Stimulated activated CD8-positive, alpha-beta memory T cell treated with anti-CD3 and anti-CD28 coated beads, Interleukin-15, amount 100 ng/mL, for 4 hours (primary cell): ENCODE measurements at places on chromosomes 7 and 10.

- no peak for DNase-seq
Measured at GRCh38 chr10:32377458-32378259, 30.7 kb upstream of the EPC1 start.

DNA sequence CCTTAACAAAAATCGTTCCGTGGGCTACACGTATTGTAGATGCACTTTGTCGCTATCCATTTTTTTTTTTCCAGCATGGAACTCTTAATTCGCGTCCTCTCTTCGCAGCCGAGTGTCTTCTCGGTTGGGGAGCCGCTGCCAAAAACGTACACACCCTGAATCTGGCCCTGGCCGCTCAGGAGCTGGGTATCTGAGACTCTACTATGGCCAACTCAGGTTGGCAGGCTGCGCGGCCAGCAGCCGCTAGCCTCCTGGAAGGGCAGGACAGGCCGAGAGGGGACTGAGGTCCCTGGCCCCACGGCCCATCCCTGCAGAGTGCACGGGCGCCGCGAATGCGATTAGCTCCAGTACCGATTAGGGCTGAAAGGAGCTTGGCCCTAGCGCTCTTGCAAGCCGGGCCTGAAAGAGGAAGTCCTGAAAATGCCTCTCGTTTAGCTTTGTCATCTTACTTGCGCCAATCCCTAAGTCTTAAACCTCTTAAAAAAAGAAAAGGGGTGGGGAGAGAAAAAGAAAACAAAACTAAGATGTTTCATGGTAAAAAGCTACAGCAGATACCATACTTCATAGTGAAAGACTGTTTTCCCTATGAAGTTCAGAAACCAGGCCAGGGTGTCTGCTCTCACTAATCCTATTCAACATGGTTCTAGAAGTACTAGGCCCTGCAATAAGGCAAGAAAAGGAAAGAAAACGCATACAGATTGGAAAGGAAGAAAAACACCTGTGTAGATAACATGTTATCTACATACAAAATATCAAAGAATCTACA, 113.2 kb upstream of the RHEB start:
- peak; percentile 24 for DNase-seq

DNA sequence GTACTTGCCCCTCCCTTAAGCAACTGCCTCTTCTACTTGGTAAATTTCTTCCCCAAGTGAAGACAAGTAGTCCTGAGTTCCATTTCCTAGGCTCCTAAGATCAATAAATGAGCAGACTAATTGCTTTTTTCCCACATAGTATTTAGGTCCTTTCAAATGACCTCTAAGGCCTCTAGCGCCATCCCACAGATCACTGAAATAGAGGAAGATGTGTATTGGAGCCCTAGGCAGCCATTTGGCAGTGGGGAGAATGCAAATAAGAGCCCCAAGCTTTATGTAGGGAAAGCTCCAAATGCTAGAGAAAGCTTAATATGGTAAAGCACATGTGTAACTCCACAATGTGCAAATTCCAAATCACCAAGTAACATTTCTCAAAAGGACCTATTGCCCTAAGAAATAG, 316.5 kb upstream of the PHF14 start:
- no peak for DNase-seq

DNA sequence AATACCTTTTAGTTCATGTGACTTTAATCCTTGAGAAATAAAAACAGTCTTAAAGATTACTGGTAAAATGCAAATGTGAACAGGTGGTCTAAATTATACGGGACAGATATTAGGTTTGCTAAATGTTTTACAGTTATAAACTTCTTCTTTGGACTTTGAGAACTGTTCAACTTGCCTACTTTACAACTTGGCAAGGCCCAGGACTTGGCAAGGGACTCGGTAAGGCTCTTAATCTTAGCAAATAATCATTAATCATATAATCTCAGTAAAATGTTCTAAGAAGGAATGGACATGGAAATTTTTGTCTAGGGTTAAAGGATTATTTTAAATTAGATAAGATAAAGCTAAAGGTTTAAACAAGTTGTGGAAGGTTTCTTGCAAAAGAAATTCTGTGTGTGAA, 4.8 kb upstream of the UBE2D4 start:
- DNase-seq, result no peak

- DNase-seq, result no peak
Measured at GRCh38 chr7:106015381-106016218, 52.5 kb downstream of the CDHR3 start.

DNA sequence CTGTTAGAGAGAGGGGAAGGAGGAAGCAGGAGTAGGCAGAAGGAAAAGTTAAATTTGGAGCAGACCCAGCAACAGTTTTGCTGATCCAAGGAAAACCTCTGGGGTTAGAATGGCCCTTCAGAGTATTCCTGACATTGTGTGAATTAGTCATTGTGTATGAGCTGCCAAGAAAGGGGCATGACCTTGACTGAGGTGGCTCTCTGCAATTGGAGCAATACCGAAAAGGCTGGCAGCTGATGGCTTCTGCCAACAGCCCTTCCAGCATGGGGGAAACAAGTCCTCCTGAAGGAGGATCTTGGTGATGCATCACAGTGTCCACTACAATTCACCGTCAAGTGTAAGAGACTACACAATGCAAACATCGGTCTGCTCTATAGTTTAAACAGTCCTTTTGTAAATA, 20.6 kb upstream of the WASL start:
- no peak for DNase-seq

GRCh38 chr10:20327954-20328353, 511.7 kb downstream of the PLXDC2 start:
- DNase-seq, result no peak

GRCh38 chr10:120684226-120684625, 166.9 kb upstream of the WDR11 start:
- no peak for DNase-seq

DNA sequence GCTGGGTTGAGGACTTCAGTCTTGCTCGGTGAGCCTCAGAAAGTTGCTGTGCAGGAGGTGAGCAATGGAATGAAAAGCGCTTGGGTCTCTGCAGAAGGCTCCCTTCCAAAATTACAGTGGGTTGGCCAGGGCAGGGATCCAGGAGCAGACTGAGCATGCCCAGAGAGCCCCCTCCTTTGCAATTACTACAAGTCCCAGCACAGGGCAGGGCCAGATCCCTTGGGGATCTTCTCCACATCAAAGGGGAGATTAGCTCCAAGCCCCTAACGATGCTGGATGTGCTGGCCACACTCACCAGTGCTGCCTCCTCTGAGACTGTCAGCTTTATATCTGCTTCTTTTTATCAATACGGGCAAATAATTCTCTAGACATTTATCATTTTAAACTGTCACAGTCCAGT, 337.5 kb downstream of the RPS24 start:
- DNase-seq, result no peak

DNA sequence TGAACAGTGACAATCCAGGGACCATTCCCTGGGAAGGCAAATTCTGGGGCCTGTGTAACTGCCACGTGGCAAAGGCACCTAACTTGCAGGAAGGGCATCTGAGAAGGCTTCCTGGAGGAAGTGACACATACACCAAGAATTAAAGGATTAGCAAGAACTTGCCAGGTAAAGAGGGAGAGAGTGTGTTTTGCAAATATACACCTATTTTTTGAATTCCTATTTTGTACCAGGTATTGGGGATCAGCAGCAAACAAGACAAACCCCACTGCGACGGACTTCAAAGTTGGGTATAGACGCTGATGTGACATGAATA, 206.5 kb upstream of the ZMIZ1 start:
- no peak for DNase-seq

- no peak for DNase-seq
Measured at GRCh38 chr10:25758041-25758457, 176.0 kb upstream of the MYO3A start.

GRCh38 chr10:62511656-62512055, 137.5 kb downstream of the ZNF365 start:
- DNase-seq, result no peak

DNA sequence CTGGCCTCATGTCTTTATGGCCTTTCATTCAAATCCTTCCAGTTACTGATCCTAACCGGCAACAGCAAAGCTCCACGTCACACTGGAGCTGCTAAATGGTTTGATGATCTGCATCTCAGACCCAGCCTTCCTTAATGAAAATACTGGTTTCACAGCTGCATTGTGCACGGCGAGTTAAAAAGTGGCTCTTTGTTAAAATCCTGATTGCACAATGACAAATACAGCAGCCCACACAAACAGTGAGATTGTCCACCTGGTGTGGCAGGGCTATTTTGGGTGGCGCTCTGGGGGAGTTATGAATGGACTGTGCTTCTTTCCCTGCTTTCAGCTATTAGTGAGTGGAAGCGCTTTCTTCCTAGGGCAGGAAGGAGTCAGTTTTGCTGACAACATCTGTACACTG, 63.4 kb upstream of the C1QL3 start:
- DNase-seq, result no peak

- no peak for DNase-seq
Measured at GRCh38 chr7:20793694-20794394, 7.2 kb upstream of the SP8 start.

DNA sequence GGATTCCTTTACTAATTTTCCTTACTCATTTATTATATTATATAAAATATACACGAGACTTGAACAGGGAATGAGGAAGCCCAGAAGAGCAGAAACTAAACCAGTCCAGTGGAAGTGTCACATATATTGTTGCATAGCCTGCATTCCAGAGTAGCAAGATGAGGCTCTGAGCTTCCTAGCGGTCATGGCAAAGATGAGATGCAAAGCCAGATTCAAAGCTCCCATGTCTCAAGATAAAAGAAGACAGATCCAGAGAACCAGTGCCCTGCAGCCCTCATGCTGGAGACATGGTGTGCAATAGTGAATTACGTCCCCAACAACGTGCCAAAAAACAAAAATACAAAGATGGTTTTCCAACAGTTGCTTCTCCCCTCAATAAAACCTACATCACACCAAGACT, 59.7 kb downstream of the COBL start:
- no peak for DNase-seq

DNA sequence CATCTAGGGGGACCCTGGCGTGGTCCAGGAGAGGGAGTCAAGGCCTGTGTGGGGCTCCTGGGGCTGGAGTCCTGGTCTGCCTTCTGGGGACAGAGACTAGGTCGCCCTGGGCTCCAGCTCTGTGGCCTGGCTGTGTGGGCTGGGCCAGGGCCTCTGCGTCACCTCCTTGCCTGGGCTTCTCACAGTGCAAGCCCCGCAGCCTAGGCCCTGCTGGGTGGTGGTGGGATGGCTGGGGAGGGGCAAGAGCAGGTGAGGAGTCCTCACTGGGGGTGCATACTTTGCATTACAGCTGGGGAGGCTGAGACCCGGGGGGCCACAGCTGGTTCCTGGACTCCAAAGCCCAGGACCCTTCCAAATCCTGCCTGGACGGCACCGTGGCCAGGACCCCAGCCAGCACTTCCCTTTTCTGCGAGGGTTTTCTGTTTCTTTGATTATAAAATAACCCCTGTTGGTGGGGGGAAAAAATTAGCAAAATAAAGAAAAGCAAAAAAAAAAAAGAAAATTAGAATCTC, 23.5 kb downstream of the PWWP2B start:
- no peak for DNase-seq

DNA sequence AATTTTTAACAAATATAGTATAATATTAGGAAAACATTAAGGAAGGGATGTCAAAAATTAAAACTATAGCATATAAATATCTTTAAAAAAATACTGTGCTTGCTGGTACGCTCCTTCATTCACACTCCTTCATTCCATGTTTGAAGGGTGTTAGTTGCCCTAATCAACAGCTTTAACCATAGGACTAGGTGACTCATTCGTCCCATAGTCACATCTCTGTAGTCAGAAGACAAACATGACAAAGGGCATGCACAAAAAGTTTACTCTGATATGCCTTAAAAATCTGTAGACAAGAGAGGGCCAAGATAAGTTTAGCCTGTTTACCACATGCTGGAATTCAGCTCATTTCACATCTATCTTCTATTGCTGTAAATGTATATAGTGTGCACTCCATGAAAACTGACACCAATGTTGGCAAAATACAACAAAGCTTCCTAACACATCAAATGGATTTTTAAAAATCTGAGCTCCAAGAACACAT, 646 bp downstream of the FAM13C start:
- DNase-seq, result no peak

GRCh38 chr10:29389493-29389892, 100.6 kb downstream of the LYZL1 start:
- DNase-seq, result no peak

- DNase-seq, result no peak
Measured at GRCh38 chr10:120508966-120509365, 51.9 kb downstream of the PLPP4 start.

GRCh38 chr7:127786184-127786583, 134.2 kb downstream of the SND1 start:
- DNase-seq, result no peak

DNA sequence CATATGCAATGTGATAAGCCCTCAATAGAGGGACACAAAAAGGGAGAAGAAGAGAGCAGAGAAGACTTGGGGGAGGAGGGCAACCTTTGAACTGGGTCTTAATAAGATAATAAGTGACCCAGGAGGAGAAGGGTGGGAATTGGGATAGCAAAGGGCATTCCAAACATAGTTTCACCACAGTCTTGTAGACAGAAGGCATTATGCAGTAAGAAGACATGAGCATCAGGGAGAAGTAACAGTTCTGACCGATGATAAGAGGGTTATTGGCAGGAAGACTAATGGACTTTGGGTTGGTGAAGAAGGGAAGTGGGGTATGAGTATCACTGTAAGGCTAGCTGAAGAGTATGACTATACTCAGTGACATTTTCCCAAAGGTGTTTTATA, 63.6 kb downstream of the TES start:
- no peak for DNase-seq

DNA sequence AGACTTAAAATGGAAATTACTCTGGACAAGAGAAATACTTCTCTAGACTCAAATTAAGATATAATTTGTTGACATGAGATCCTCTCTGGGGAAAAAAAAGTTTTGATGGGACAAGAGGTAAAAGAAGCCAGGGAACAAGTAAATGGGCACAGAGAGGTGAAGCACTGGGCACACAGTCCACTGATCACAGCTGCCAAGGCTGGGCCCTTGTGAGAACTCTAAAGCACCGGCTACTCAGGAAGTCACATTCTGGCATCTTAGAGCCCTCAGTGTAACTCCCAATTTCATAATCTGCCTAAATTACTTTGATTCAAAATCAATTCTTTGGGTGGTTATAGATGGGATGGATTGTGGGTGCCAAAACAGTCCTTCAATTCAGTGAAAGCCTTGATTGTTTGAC, 123.2 kb upstream of the CACNA2D1 start:
- DNase-seq, result no peak

- DNase-seq, result no peak
Measured at GRCh38 chr7:148723846-148724245, 25.1 kb downstream of the CUL1 start.

DNA sequence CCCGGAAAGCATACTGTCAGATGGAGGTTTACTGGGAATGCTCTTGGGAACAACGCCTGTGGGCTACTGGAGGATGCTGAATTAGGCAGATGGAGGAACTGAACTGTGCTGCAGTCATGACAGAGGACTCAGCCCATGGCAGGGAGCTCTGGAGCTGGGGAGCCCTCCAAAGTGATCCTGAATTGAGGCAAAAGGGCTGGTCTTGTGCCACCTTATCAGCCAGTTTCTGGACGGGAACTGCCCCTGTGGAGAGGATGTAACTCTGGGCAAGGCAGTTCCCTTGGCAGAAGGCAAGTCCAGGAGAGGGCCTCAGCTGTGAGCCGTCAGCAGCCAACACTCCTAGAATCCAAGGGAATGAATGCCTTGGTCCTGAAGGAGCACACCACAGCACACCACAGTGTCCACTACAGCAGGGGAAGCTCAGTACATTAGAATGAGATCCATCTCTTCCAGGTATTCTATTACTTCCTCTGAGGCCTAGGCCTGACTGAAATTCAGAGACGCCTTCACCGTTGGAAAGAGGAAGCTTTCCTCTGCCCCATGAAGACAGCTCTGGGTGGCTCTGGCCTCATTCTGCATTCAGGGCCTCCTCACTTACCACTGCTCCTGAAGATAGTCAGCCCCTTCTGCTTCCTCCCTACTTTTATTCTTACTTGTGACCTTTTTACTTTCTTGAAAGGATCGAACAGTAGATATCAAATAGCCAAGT, 139.6 kb upstream of the GPR26 start:
- no peak for DNase-seq
